Tibial nerve (tissue), 4 donors: ENCODE measurements at places on chromosomes 5 and 9. TPM values are rescaled to one million over a fixed set of nuclear protein-coding genes. Genes with fewer than 3 reads are reported as not detected.

NIPAL4 gene
- 2.4 TPM for total RNA-seq

LYRM7 gene
- 6.3 TPM for total RNA-seq

NOTCH1 gene
- total RNA-seq: 35.4 TPM

TIMD4 gene
- not detected for total RNA-seq

PCAT7 gene
- not detected for total RNA-seq

SV2C gene
- 1.5 TPM for total RNA-seq

PCDHGA8 gene
- total RNA-seq: 9.3 TPM

RASEF gene
- total RNA-seq: 0.21 TPM

RGS14 gene
- 29.6 TPM for total RNA-seq

LHX3 gene
- not detected for total RNA-seq

PDZD2 gene
- 102 TPM for total RNA-seq

ADAMTS13 gene
- 4.3 TPM for total RNA-seq

MYMK gene
- 1.4 TPM for total RNA-seq

ANKRD20A1 gene
- total RNA-seq: 9.6 TPM

OMD gene
- 64.9 TPM for total RNA-seq

OR5C1 gene
- not detected for total RNA-seq

GRXCR2 gene
- total RNA-seq: not detected

EPB41L4B gene
- total RNA-seq: 28.0 TPM

AHRR gene
- total RNA-seq: 4.8 TPM

CLTB gene
- total RNA-seq: 233 TPM

CTXN3 gene
- total RNA-seq: not detected

LCN2 gene
- total RNA-seq: not detected

FRMD3 gene
- 44.0 TPM for total RNA-seq

ARAP3 gene
- 4.4 TPM for total RNA-seq

TSSK1B gene
- total RNA-seq: 0.90 TPM

LCN12 gene
- 2.4 TPM for total RNA-seq

PCDHB13 gene
- 9.8 TPM for total RNA-seq

CER1 gene
- not detected for total RNA-seq

POC5 gene
- total RNA-seq: 15.7 TPM

PDE8B gene
- 7.4 TPM for total RNA-seq

NSMF gene
- total RNA-seq: 297 TPM

TUSC1 gene
- 27.0 TPM for total RNA-seq

IL3 gene
- total RNA-seq: not detected

PCDHA6 gene
- 1.3 TPM for total RNA-seq

PRLR gene
- total RNA-seq: 0.84 TPM

EIF4E1B gene
- not detected for total RNA-seq

TPD52L3 gene
- total RNA-seq: not detected

DDX41 gene
- total RNA-seq: 121 TPM

IL5 gene
- not detected for total RNA-seq

SPINK6 gene
- not detected for total RNA-seq

C9orf50 gene
- 1.6 TPM for total RNA-seq

ARSK gene
- 13.5 TPM for total RNA-seq

JAK2 gene
- total RNA-seq: 38.2 TPM
